ENCODE measurements at places on chromosomes 6 and 20. TPM values are rescaled to one million over a fixed set of nuclear protein-coding genes. Genes with fewer than 3 reads are reported as not detected.
A peak's percentile ranks its signal among the peaks of the same experiment; 100 is the strongest.

DNA sequence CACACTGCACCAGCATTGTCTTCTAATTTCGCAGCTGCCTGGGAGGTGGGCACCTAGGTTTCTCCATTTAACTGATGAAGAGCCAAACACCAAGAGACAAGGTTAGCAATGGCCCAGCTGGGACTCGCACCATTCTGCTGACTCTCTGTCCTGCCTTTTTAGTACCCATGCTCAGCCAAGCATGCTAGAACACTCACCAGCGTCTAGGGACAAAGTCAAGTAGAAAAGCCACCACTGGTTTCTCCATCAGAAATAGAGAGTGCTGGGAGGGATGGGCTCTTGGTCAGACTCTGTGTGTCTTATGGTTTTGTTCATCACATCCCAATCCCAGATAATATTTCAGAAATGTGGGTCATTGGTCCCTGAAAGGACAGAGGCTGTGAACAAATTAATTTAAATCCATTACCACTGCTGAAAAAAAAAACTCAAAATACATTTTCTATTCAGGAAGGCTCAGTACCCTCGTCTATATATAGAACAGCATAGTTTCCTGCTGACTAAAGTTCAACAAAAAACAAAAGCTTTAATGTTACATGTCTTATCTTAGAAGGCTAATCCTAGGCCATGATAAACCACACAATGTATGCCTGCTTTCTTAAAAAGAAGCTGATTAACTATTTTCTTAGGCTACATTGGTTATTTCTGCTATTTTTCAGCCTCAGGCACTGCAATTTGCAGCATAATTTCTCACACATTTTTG lies 111.0 kb downstream of the TBC1D7 start:
- peak; percentile 29 for DNase-seq

DNA sequence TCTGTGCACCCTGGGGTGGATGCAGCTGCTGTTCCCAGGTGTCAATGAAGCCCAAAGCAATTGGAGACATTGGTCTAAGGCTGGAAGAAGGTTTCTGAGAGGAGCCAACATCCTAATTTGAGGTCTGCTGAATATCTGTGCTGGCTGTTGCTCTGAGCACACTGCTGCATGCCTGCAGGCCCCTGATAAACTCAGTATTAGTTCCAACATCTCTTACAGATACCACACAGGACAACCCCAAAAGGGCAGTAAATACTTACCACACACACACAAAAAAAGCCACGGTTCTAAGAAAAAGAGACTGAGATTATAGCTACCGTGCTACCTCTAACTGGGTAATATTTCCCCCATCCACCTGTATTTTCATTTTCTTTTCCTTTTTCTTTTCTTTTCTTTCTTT lies 164.3 kb upstream of the SOX4 start:
- DNase-seq, result no peak

DNA sequence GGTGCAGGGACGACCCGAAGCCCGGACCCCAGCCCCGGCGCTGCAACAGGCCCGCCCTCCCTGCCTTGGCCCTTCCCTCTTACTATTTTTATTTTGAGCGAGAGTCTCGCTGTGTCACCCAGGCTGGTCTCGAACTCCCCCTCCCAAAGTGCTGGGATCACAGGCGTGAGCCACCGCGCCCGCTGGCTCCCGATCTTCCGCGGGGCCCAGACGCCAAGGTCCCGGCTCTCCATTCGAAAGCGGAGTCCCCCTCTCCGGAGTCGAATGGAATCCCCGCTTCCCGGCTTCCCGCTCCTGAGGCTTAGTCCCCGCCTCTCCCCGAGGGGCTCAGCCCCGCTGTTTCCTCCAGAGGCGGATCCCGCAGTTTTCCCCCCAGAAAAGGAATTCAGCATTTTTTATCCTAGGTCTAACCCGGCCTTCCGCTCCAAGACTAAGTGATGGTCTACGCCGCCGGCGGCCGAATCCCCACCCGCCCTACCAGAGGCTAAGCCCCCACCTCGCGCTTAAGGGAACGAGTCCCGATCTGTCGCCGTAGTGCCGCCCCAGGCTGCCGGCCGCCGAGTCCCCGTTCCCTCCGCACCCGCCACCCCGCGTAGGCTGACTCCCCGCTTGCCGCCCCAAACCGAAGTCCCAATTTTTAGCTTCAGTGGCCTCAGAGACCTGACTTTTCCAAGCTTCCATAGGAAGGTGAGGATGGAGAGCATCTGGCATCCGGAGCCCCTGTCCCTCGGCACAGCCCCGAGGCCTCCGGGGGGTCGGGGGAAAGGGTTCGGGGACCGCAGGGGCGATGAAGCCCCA lies 11.5 kb upstream of the TMC2 start:
- DNase-seq, result peak; percentile 4

C20orf144 gene
- total RNA-seq, result 0.31 TPM

- no peak for DNase-seq
Observed at GRCh38 chr6:167745670-167746389, 80.9 kb upstream of the AFDN start.

DNA sequence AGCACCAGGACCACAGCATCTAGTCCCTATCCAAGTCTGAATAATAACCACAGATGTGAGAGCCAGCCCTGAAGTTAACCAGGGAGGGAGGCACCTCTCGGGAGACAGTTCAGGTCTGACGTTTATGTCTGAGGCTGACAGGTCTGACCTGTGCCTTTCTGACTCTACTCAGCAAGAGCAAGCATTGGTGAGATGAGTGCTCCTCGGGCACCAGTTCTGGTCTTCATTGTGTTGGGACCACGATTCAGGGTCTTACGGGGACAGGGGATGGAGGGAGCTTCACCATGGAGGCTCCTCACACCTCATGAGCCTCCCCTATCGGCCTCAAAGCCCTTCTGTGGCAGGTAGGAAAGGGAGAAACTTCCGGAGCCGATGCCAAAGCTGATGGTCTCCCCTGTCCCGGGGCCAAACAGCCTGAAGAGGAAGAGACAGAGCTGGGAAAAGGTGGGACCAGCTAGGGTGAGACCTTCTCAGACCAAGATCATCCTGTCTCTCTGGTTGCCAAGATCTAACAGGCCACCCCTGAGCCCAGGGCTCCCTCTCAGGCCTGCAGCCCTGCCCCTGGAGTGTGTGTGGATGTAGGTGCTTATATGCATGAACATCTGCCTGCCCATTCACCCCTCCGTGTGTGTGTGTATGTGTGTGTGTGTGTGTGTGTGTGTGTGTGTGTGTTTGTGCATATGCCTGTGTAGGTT lies 170.5 kb downstream of the VEGFA start:
- no peak for DNase-seq

- DNase-seq, result no peak
Observed at GRCh38 chr6:70150521-70150920, 152.4 kb downstream of the COL9A1 start.

DNA sequence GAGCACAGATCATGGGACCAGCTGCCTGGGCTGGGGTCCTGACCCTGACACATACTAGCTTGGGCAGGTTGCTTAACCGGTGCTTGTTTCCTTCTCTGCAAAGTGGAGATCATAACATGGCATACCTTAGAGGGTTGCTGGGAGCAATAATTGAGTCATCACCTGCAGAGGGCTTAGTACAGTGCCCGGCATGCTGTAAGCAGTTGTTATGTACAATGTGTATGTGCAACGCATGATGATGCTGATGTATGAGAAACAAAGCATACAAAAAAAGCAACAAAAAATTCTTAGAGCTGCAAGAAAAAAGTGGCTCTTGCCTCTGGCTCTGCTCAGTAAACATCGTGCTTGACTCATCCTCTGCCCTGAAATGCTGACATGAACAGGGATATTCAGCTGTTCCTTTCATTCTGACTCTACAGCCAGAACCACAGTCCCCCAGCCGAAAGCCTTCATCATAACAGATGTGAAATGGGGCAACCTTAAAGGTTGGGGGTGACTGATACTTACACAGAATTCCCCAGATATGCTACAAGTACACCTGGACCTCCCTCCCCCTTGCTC lies 91.7 kb downstream of the CLIC5 start:
- DNase-seq, result no peak

EYA4 gene
- total RNA-seq, result not detected

XKR7 gene
- 0.06 TPM for total RNA-seq

GRCh38 chr6:32816746-32817204 lies at the start of gene HLA-DOB:
Gene HLA-DOB (minus strand): TSS chr6:32817002. CDS start chr6:32816951, 51 bp downstream.
- DNase-seq, result peak; percentile 86

DNA sequence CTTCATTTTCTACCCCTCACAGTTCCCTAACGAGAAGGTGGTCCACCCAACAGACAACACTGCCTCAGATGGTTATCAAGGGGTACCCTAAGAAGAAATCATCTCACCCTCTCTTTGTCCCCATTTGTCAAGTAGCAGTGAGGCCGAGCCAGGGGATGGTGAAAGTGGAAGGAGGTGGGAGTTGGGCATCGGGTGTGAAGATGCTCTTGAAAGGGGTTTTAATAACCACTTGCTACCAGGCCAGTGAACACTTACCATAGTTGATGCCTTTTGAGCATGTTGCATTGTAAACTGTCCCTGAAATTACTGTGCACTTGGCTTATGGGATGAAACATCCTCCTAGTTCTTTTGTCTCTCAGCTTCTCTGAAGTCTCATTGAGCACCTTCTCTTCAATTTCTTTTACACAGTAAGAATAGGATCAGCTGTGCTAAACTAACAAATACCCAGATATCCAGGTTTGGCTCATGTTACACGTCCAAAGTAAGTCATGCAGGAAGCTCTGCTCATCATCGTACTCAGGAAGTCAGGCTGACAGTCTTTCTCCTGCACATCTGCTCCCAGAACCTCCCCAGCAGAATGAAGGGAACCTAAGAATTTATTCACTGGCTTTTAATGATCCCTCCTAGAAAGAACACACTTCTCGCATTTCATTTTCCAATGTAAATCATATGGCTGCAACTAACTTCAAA lies 13.3 kb downstream of the HLA-DPB1 start:
- DNase-seq, result no peak

DNA sequence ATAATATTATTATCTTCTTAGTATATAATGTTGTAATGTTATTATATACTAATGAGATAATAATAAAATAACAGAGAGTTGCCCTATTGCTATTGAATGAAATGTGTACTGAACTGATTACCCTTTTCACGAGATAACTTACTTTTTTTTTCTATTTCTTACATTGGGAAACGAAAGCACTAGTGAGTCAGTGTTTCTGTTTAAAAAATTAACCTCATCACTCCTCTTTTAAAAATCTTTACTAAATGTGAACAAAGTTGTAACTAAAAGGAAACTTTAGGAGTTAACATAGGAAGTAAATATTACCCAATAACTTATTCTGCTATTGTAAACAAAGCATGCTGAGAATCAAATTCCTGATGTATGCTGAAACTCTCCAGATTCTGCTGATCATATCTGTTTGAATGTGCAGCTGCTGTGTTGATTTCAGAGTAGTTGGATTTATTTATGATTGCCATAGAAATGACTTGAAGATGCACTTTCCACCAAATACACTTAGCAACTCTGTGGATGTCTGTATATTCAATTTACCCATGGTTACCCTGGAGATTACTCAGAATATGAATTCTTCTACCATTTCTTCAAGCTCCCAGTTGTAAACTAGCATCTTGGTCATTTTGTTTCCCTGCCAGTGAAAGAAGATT lies 523.4 kb downstream of the TENT5A start:
- DNase-seq, result no peak

- no peak for DNase-seq
Observed at GRCh38 chr6:6865611-6866010, 242.2 kb upstream of the RREB1 start.

CALHM4 gene
- total RNA-seq, result not detected

GRCh38 chr6:3575166-3575565 lies 118.3 kb upstream of the SLC22A23 start:
- DNase-seq, result no peak

SLC22A3 gene
- not detected for total RNA-seq

DNA sequence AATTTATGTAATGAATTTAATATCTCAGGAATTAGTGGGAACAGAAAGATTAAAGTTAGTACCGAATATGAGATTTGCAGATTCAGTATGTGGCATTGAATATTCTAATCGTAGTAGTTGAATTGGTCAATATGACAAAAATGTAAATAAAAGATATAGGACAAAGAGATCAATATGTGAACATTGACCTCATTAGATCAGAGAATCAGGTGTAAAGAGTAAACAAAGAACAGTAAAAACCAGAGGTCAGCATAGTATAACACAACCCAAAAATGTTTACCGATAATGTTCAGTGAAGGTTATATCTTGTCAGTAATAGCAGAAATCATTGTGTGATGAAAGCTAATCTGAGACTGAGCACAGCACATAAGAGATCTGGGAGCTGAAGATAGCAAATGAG lies 152.0 kb downstream of the FAM83B start:
- DNase-seq, result no peak

GRCh38 chr6:7172649-7173048 lies 64.9 kb downstream of the RREB1 start:
- DNase-seq, result no peak

GRCh38 chr6:28884423-28885131 lies 39.2 kb downstream of the TRIM27 start:
- no peak for DNase-seq

GRCh38 chr6:168155193-168155592 lies 76.2 kb upstream of the FRMD1 start:
- no peak for DNase-seq

ZKSCAN8 gene
- total RNA-seq, result 25.1 TPM

- no peak for DNase-seq
Observed at GRCh38 chr20:33668466-33669155, 1.9 kb downstream of the ACTL10 start.

GRCh38 chr6:157711060-157711459 lies 112.0 kb upstream of the SNX9 start:
- DNase-seq, result no peak

- no peak for DNase-seq
Observed at GRCh38 chr20:20933142-20933958, 172.8 kb downstream of the LINC00237 start.

DNA sequence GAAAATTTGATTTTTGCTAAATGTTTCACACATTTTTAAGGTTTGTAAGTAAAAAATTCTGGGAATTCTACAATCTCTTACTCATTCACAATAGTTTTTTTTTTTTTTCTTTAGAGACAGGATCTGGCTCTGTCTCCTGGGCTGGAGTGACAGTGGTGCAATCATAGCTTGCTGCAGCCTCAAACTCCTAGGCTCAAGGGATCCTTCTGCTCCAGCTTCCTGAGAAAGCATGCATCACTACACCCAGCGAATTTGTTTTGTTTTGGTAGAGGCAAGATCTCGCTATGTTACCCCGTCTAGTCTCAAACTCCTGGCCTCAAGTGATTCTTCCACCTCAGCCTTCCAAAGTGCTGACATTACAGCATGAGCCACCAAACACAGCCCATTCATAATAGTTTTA lies 232.8 kb downstream of the GJA1 start:
- no peak for DNase-seq

DNA sequence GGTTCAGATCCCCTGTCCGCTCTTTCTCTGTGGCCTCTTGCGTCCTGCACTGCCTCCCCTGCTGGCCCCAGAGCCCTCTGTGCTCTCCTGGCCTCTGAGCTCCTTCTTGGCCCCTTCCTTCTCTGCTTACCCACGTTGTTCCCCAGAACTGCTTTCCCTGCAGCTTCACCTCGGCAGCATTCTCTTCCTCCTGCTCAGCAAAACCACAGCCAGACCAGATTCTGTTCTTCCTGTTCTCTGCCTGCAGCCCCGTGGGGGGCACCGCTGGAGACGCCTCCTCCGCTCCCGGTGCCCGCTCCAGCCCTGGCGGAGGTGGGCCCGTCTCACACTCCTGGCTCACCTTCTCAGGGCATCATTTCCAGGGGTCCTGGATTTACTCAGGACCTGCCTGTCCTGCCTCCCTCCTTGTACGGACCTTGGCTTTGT lies 59.7 kb downstream of the TCP11 start:
- no peak for DNase-seq

All from OCI-LY7 (cell line).